ENCODE measurements at places on chromosomes 4 and X.

DNA sequence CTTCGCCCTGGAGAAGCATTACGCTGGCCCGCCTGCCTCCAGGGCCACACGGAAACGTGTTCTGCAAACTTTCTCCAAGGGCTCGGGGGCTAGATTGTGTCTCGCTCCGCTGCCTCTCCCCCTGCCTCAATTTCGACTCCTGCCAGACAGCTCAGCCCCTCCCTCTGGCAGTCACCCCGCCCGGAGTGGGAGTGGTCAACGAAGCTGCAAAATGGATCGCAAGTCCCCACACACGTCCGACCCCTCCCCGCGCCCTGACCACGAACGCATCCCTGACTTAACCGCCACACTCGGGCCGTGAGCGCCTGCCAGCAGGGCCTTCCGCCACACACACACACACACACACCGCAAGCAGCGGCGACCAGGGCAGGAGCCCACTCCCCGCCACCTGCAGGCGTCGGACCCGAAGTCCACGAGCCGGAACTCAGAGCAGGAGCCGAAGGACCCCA lies 47.0 kb upstream of the NKAP start:
- DNase-seq = no peak

GRCh38 chr4:21738821-21739220 lies 209.8 kb downstream of the KCNIP4 start:
- DNase-seq = no peak

DNA sequence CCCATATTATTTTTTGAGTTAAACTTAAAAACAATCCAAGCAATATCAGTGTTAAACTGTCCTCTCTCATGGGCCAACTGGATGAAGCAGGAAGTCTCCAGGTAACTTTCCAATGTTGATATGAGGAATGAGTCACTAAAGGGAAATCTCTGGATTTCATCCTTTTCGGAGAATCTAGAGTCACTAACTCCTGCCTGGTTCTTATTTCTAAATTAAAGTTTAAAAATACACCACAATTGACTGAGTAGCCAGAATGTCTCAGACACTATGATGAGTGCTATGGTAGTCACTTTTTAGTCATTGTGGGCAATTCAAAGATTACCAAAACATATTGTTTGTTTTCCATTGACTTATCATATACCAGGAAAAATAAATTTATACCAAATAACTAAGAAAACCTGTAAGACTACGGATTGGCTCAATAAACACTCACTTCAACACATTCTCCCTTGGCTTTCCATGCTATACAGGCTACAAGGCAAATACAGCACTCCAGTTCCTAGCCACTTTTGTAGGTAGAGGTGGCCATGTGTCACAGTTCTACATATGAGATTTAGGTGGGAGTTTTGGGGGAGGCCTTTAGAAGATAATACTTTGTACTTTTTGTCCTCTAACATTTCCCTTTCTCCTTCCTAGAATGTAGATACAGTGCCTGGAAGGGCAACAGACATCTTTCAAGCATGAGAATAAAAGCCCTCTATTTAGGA lies 8.6 kb downstream of the SLC9B2 start:
- DNase-seq = no peak

DNA sequence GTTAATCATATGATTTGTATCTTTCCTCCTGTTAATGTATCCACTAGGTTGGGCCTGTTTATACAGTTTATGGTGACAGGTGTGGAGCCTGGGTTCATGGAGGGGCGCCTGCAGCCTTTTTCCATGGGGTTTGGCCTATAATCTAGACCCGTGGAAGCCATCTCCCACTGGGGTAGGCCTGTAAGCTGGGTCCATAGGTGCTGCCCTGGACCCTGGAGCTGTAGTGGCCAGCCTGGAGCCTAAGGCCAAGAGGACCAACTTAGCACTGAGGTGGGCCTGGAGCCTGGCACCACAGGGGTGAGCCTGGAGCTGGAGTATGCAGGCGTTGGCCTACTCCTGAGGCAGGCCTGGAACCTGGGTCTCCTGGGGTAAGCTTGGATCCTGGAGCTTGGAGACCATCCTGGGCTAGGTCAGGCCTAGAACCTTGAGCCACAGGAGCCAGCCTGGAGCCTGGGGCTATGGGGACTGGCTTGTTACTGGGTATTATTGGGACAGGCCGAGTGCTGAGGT lies 249.4 kb upstream of the HTR2C start:
- no peak for DNase-seq

DNA sequence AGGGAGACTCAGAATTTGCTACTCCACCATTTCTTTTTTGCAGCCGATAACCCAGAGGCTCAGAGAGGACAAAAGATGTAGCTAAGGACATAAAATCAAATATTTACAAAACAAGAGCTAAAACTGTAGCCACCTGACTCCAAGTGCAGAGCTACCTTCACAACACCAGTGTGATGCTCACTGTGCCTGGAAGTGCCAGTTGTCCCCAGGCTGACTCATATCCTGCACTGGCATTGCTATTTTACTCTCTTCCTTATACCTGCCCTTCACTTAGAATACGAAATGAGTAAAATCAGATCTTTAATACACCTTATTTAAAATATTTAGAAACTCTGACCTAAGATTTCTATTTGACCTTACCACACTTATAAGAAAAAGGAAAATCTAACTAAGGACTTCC lies 39.5 kb downstream of the SLC7A11 start:
- no peak for DNase-seq

GRCh38 chr4:169621731-169622492 lies 1.5 kb downstream of the CLCN3 start:
- DNase-seq = no peak

GRCh38 chrX:15242899-15243555 lies 26.9 kb downstream of the ASB9 start:
- DNase-seq = no peak

DNA sequence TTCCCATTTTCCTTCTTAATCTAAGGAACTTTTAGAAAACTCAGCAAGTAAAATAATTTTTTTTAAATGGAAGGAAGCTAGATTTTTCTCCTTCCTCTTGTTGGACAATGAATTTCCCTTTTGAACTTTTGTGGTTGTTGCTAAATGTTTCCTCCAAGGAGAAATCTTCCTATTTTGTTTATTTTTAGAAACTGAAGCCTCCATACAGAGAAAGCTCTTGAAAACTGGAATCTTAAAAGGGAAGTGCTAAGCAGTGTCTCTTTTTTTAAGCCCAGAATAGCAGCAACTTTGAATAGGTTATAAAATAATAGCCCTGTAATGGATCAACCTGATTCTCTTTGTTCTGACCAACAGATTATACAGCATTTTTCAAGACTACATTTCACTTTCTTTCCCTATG lies 15.1 kb upstream of the DCLK2 start:
- DNase-seq = no peak

DNA sequence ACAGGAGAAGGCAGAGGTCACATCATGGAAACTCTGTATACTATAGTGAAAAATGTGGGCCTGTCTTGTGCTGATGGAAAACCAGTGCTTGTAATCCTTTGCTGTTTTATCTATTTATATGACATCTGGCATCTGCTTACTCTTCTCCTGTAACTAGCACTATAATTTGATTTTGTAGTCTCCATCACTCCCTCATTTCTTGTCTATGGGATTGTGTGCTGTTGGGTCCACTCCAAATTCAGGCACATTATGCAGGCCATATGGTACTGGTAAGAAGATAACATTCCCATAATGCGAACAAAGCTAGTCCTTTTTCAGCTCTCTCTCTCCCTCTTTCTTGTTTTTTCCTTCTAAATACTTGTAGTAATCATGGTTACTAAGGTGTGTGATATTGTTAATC lies 581.2 kb upstream of the IGFBP7 start:
- no peak for DNase-seq

GRCh38 chrX:11755724-11756123 lies 2.3 kb upstream of the MSL3 start:
- DNase-seq = no peak
